ENCODE measurements at places on chromosomes 3 and 15.

DNA sequence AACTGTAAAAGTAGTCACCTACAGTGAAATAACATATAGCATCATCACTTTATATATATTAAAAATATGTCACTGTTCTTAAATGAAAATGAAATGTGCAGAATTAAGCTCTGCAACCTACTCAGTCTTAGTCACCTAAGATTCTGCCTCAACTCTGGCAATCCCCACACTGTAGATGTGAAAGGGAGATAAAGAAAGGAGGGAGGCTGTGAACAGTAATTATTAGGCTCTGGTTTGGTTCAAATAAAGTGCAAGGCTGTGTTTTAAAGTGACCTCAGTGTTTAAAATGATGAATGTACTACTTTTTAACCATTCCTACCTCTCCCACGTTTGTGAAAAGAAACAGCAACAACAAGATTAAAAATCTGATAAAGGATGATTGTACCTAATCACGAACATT is 72.2 kb downstream of the ATP8B4 start:
- H3K4me3 ChIP-seq: no peak overlapping the region
- DNase-seq: no peak
- no peaks in the 10 kb centered on the region for H3K4me1 ChIP-seq
- peaks cover 32% of the 10 kb centered on the region for H3K36me3 ChIP-seq
- H3K27me3 ChIP-seq: no peaks in the 10 kb centered on the region

DNA sequence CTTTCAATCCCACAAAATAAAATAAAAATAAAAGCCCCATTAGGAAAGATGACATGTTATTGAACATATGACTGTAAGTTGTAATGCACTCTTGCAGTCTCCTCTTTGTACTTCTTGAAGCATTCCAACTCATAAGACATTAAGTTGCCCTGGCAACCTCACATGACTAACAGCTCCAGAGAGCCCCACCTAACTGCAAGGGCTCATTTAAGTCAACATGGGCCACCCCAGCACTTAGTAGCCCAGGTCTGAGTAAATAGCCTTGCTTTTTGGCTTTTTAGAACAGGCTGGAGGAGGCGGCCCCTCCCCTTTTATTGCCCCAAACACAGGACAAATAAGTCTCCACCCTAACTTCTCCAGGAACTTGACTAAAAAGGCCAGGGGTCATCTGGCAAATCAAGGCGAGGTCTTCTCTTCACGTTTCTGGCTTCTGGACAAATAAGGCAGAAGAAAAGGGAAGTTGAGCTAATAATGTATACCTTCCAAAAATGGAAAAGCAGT is 135.1 kb downstream of the TMCO5A start:
- no peak overlapping the region for H3K4me3 ChIP-seq
- DNase-seq: no peak
- peaks cover 35% of the 10 kb centered on the region for H3K4me1 ChIP-seq
- H3K36me3 ChIP-seq: no peaks in the 10 kb centered on the region
- peaks cover 10% of the 10 kb centered on the region for H3K27me3 ChIP-seq

GRCh38 chr3:59927056-59927455 is 877.2 kb upstream of the CFAP20DC start:
- H3K27ac ChIP-seq: no peak overlapping the region
- DNase-seq: no peak
- no peak overlapping the region for H3K4me3 ChIP-seq
- no peaks in the 10 kb centered on the region for H3K27me3 ChIP-seq
- H3K4me1 ChIP-seq: no peaks in the 10 kb centered on the region
- H3K36me3 ChIP-seq: no peaks in the 10 kb centered on the region

DNA sequence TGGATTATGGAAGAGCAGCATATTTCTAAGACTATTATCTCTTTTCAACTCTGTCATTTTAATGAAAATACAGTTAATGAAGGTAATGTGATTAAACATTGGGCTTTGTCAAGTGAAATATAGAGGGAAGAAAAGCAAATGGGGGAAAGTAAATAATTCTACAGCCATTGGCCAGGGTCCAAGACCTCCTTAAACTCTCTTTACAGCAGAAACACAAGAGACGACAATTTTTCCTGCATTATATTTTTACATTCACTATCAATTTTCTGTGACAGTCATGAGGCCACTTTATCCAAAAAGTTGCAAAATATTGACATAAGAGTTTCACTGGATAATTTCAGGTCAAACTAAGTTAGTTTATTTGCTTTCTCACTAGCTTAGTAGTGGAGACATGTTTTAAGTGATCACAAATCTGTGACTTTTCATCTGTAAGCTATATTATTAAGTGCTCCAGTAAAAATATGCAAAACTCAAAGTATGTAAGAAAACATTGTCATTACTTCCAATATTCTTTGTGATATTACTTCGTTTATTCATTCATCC is 385.9 kb upstream of the DPH6 start:
- H3K4me1 ChIP-seq: no peaks in the 10 kb centered on the region
- no peaks in the 10 kb centered on the region for H3K36me3 ChIP-seq
- H3K27ac ChIP-seq: no peak overlapping the region
- H3K4me3 ChIP-seq: no peak overlapping the region
- no peak for DNase-seq

- H3K36me3 ChIP-seq: peaks cover 9% of the 10 kb centered on the region
- DNase-seq: no peak
- H3K4me3 ChIP-seq: no peak overlapping the region
- peak overlapping the region; percentile 86 for H3K27ac ChIP-seq
Measured at GRCh38 chr3:43477600-43477999, 144.2 kb downstream of the ANO10 start.

DNA sequence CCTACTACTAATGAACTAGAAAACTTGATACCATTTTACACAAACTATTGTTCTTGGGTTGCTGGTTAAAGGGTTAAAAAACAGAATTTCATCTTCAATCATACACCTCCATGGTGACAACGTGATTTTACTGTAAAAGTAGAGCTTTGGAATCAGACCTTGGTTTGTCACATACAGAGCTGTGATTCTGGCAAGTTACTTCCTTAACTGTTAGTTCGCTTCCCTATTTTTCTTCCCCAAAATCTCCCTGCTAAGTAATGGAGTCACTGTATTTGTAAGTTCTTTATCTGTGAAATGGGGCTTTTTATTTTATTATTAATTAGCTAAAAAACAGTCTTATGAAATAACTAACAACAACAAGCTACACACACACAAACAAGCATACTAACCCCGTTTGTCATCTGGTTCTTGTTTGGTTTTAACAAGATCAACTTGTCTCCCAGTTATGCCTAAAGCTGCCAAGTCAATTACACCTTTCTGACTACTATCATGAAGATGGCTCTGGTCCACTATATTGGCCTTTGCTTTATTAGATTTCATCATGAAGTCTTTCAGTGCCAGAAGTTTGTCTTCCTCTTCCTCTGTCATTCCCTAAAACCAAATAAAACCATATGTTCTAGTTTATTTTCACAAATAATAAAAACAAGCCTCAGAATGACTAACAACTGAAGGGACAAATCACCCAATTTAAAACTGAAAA is 38.6 kb downstream of the PIK3R4 start:
- H3K27me3 ChIP-seq: no peaks in the 10 kb centered on the region
- no peak for DNase-seq
- H3K4me3 ChIP-seq: no peak overlapping the region
- H3K4me1 ChIP-seq: peaks cover 6% of the 10 kb centered on the region

DNA sequence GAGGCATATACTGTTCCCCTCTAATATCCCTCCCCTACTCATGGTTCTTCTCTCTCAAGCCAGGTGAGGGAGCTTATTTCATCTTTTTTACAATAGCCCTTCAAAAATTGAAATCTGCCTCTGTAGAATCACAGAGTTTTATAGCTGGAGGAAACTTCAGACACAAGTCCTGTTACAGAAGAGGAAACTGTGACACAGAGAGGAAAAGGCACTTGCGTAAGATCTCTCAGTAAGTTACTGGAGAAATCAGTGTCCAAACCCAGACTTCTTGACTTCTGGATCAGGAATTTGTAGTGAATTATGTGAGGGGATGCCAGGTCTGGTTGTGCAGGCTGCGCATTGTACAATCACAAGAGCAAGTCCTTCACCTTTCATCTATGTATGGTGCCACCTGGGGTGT is 4.6 kb downstream of the FGD5 start:
- DNase-seq: no peak
- peaks cover 65% of the 10 kb centered on the region for H3K4me1 ChIP-seq
- H3K36me3 ChIP-seq: peaks cover 57% of the 10 kb centered on the region
- peaks cover 11% of the 10 kb centered on the region for H3K27me3 ChIP-seq
- H3K4me3 ChIP-seq: peak overlapping the region; percentile 47

- no peaks in the 10 kb centered on the region for H3K4me1 ChIP-seq
- no peaks in the 10 kb centered on the region for H3K36me3 ChIP-seq
- H3K4me3 ChIP-seq: no peak overlapping the region
- DNase-seq: no peak
Measured at GRCh38 chr3:411226-411625, 214.7 kb downstream of the CHL1 start.

DNA sequence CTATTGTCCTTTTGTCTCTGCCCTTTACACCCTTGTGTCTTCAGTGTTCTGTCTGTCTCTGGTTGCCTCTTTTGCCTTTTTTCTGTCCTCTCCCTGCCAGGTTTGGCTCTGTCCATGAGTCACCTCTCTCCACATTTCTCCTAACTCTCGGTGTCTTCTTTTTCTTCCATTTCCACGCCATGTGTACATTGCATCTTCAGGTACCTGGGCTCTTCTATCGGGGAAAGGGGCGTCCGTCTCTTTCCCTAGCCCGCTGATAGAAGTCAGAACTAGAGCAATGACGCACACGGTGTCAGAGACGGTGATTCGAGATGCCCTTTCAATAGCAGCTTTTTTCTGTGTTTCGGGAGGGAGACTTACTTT is 641 bp downstream of the OPA1 start:
- peaks cover 6% of the 10 kb centered on the region for H3K36me3 ChIP-seq
- peak overlapping the region; percentile 100 for H3K4me3 ChIP-seq
- H3K27ac ChIP-seq: peak overlapping the region; percentile 96
- DNase-seq: no peak
- peaks cover 5% of the 10 kb centered on the region for H3K27me3 ChIP-seq

DNA sequence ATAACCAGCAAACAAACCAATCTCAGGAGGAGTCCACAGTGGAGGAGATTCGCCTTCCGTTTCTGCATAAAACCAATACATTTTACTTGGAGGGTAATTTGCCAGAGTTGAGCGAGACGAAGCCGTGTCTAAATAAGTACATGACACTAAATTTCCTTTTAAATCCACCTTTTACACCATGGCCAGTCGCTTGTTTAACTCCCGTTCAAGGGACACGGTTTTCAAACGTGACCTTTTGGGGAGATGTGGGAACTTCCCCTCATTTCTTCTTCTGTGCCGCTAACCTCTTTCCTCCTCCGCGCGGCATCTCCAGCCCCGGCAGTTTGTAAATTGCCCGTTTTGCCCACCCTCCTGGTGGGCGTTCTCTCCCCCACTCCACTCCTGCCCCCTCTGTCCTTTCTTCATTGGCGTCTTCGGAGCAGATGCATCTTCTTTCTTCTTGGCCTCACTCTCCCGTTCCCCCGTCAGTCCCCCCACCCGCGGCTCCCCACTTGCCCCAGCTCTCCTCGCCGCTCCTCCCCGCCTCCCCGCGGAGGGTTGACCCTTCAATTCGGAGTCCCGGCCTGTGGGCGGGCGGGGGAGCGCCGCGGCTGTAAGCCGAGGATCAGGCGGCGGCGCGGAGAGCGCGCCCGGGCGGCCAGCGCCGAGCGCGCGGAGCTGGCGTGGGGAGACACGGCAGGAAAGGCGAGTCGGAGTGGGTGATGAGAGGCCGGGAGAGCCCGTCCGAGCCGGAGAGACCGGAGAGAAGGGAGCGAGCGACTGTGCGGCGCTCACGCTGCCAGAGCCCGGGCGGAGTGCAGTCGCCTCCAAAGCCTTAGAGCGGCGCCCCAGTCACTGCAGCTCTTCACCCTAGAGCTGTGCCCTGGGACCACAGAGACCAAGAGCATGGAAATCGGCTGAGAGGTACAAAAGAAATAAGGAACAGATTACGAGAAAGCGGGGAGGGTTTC is at the start of gene NLGN1:
TSS of gene NLGN1 (plus strand) at position 584 of the 950 bp plus-strand sequence.
- DNase-seq: peak; percentile 71
- H3K4me1 ChIP-seq: peaks cover 46% of the 10 kb centered on the region
- peak within 1 kb of the TSS; percentile 95 for H3K4me3 ChIP-seq
- peaks cover 6% of the 10 kb centered on the region for H3K27me3 ChIP-seq

- no peaks in the 10 kb centered on the region for H3K36me3 ChIP-seq
- no peak for DNase-seq
- H3K27ac ChIP-seq: no peak overlapping the region
- no peak overlapping the region for H3K4me3 ChIP-seq
Measured at GRCh38 chr15:67019884-67020520, 45.4 kb upstream of the SMAD3 start.

GRCh38 chr3:193772422-193772763 is 179.4 kb downstream of the OPA1 start:
- no peaks in the 10 kb centered on the region for H3K27me3 ChIP-seq
- DNase-seq: no peak
- no peak overlapping the region for H3K4me3 ChIP-seq
- H3K4me1 ChIP-seq: peaks cover 13% of the 10 kb centered on the region
- no peak overlapping the region for H3K27ac ChIP-seq

DNA sequence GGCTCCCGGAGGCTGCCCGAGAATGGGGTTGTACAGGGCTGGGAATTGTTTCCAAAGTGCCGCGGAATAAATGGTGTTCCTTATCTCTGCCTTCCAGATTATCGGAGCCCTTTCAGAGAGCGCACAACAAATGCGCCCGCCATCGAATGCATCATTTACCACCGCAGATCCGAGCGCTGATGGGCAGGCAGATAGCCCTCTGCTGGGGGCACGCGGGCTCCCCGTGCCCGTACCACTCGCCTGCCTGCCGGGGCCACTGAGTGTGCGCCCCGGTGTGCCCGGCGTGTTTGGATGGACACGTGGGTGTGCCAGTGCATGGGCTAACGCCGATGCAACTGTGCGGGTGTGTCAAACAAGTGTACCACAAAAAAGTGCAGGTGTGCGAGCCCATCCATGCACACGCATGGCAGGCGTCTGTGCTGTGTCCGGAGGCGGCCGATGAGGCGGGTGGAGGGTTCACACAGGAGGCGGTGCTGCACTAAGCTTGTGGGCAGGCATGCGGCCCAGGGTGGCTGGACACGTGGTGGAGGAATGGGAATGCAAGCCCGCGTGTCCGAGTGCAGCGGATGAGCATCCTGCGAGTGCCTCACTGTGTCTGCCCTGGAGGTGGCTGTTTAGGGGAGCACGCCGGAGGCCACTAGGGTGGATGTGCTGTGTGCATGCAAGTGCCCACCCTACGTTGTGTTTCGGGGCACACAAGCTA is 3.8 kb upstream of the GATA2 start:
- H3K27ac ChIP-seq: no peak overlapping the region
- peaks cover 28% of the 10 kb centered on the region for H3K27me3 ChIP-seq
- H3K36me3 ChIP-seq: peaks cover 16% of the 10 kb centered on the region

DNA sequence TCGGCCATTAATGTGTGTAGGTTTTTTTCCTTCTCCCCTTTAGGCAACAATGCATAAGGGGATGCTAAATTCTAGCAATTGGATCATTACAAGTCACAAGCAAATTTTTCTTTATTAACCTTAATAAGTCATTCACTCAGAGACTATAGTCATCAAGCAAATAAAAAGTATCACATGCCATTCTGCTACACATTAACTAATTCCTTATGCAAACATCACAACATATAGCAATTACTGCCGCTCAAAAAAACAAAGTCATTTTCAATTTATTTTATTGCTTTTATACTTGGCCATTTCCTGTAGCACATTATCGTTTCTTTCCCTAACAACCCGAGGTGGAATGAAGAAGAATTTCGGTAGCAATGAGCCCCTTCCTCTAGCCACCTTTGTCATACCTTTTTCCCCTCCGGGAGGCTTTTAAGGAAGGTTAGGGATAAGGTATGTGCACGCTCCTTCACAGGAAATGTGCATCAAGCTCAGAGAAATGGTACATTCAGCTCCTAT is 421.2 kb downstream of the TIGIT start:
- DNase-seq: no peak
- H3K4me3 ChIP-seq: no peak overlapping the region
- H3K27ac ChIP-seq: no peak overlapping the region
- H3K27me3 ChIP-seq: peaks cover 2% of the 10 kb centered on the region
- peaks cover 10% of the 10 kb centered on the region for H3K4me1 ChIP-seq
